LHCN-M2 (cell line): ENCODE measurements at places on chromosomes 5 and 9. TPM values are rescaled to one million over a fixed set of nuclear protein-coding genes. Genes with fewer than 3 reads are reported as not detected.

Gene SLC25A2
- 0.17 TPM in 1 of 2 replicates, not detected in the other for total RNA-seq

Gene ECSCR
- total RNA-seq, result 0.19 and 0.40 TPM in 2 replicates

Gene LMNB1
- total RNA-seq, result 121 and 142 TPM in 2 replicates

Gene PHF24
- not detected in 2 replicates for total RNA-seq

Gene TRPM3
- total RNA-seq, result 3.4 and 7.8 TPM in 2 replicates

Gene SH3GLB2
- total RNA-seq, result 48.2 and 52.6 TPM in 2 replicates

Gene STKLD1
- total RNA-seq, result 0.45 and 1.4 TPM in 2 replicates

Gene DMRT3
- total RNA-seq, result not detected in 2 replicates

Gene CCNJL
- total RNA-seq, result 2.0 and 2.7 TPM in 2 replicates

Gene HTR4
- 0.26 TPM in 1 of 2 replicates, not detected in the other for total RNA-seq

Gene SARDH
- total RNA-seq, result 52.5 and 54.8 TPM in 2 replicates

Gene PCDHA6
- not detected in 2 replicates for total RNA-seq

Gene LCP2
- total RNA-seq, result not detected in 2 replicates

Gene NAIP
- 0.80 and 1.2 TPM in 2 replicates for total RNA-seq

Gene HAVCR1
- not detected in 2 replicates for total RNA-seq

Gene PLEKHG4B
- 0.06 and 0.38 TPM in 2 replicates for total RNA-seq

Gene NTRK2
- total RNA-seq, result not detected in 2 replicates

Gene TMEFF1
- total RNA-seq, result 0.51 and 2.4 TPM in 2 replicates

Gene WDR38
- not detected in 2 replicates for total RNA-seq

Gene AK8
- total RNA-seq, result 0.13 TPM in 1 of 2 replicates, not detected in the other

Gene FAM153A
- total RNA-seq, result not detected in 2 replicates

Gene C1QTNF2
- total RNA-seq, result 2.4 and 2.5 TPM in 2 replicates

Gene BRINP1
- total RNA-seq, result 0.23 and 0.26 TPM in 2 replicates
